ENCODE measurements at places on chromosomes 13 and 19.

- DNase-seq = no peak
Measured at GRCh38 chr19:38928391-38929001, 2.1 kb downstream of the SARS2 start.

GRCh38 chr13:99911069-99911964 lies 60.2 kb downstream of the ZIC5 start:
- no peak for DNase-seq

DNA sequence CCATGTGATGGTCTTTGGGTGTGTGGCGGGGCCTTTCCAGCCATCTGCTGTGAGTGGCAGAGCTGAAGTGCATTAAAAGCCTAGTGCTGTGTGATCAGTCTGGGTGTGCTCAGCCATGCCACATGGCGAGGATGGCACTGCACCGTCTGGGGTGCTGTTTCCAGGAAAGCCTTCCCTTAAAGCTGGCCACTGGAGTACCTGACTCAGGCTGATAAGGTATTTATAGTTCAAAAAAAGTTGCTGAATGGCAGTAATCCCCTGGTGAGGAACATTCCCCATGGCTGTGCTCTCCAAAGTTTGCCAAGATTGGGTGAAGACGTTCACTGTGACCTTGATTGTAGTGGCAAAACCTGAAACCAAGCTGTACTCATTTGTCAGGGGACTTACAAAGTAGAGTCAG lies 6.0 kb downstream of the GPI start:
- DNase-seq = no peak

DNA sequence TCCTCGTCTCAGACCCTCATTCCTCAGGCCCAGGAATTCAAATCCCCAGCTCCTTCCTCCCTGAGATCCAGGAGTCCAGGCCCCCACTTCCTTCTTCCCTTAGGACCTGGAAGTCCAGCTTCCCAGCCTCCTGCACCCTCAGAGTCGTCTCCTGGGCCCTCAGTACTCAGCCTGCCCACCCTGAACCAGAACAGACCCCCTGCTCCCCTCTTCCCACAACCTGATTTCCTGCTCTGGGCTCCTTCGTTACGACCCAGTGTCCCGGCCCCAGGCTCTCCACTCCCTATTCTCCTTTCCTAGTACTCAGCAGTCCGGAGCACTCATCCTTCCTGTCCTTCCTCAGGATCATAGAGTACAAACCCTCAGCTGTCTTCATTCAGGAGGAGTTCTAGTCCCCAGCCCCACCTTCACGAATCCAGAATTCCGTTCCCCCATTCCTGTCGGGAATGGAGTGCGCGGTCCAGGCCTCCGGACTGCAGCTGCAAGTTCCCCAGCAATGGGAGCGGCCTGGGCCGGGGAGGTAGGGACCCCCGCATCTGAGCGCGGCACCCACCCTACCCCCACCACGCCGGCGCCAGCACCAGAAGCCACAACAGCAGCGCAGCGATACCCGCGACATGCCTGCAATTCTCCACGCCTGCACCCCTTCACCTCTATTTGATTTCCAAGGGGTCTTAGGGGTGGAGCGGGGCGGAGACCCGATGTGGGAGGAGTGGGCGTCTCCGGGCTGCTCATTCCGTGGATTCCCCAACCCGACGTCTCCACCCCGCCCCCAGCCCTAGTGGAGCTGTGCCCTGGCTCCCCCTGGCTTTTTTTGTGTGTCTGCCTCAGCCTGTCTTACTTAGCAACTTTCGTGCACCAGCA lies 12.7 kb downstream of the EGLN2 start:
- no peak for DNase-seq

GRCh38 chr13:42538996-42539395 lies 35.0 kb upstream of the TNFSF11 start:
- DNase-seq = no peak

DNA sequence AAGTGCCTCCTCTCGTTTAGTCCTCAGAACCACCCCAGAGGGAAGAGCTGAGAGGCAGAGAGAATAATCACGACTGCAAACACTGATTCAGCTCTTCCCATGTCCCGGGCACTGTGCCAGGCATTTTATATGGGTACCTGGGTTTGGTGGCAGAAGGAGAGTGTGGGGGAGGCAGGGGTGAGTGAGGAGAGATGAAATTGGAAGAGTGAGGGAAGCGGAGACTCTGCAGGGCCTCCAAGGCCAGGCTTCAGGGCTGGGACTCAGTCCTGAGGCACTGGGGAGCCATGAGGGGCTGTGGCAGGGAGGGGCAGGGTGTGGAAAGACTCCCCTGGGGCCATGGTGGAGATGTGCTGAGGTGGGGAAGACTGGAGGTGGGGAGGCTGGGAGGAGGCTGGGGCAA lies 8.7 kb downstream of the SYNGR4 start:
- DNase-seq = no peak

DNA sequence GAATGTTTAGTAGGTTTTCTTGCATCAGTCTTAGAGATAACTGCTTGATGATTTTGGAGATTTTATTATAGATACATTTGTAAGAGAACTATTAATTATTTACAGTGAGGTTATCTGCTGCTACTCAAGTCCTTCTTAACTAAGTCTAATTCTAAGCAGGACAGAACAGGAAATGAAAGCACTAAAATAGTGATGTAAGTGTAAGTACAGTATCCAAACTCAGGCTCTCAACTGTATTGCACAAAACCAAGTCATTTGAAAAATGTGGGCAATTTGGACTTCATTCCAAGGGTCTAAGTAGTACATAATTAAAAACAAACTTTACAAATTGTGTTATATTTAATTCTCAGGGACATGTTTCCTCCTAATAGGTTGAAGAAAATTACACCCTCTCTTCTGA lies 417.1 kb downstream of the ITGBL1 start:
- no peak for DNase-seq

- no peak for DNase-seq
Measured at GRCh38 chr19:48881741-48882657, 9.8 kb downstream of the PPP1R15A start.

DNA sequence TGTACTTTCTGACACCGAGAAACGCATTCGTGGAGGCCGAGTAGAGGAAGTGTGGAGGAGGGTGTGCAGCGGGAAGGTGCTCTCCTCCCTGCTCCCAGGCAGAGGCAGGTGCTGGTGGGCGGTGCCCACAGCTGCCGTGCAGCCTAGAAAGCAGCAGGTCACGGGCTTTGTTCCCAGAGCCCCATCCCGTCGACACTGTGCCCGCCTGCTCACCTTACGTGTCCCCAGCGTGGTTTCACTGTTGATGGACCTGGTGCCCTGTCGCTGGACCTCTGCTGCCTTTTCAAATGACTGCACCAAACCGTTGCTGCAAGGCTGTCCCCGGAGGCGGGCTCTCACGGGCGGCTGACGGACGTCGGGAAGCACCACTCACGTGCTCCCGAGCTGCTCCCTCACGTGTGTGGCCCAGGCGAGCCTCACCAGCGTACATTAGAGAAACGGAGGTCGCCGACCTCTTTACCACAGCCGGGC lies 20.8 kb downstream of the PLEKHJ1 start:
- DNase-seq = no peak

DNA sequence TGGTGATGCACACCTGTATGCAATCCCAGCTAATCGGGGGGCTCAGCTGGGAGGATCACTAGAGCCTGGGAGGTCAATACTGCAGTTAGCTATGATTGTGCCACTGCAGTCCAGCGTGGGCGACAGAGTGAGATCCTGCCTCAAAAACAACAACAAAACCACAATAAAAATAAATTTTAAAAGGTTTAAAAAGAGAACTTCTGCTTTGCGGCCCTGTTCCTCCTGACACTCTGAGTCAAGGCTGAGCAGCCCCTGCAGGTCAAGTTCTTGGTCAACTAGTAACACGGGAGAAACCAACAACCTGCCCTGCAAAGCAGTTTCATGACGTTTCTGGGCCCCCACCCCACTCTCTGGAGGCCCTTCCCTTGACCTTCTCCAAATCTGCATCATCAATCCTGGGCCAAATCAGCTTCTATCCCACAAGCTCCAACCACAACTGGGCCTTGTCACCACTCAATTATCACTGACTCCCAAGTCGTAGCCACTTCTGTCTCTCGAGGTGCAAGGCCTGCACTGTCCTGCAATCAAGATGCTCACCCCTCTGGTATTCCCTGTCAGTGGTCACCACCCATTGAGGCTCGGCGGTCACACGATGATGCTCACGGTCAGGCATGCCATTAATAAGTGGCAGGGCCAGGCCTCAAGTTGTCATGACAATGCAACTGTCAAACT lies 7.5 kb downstream of the ELAVL1 start:
- DNase-seq = no peak

DNA sequence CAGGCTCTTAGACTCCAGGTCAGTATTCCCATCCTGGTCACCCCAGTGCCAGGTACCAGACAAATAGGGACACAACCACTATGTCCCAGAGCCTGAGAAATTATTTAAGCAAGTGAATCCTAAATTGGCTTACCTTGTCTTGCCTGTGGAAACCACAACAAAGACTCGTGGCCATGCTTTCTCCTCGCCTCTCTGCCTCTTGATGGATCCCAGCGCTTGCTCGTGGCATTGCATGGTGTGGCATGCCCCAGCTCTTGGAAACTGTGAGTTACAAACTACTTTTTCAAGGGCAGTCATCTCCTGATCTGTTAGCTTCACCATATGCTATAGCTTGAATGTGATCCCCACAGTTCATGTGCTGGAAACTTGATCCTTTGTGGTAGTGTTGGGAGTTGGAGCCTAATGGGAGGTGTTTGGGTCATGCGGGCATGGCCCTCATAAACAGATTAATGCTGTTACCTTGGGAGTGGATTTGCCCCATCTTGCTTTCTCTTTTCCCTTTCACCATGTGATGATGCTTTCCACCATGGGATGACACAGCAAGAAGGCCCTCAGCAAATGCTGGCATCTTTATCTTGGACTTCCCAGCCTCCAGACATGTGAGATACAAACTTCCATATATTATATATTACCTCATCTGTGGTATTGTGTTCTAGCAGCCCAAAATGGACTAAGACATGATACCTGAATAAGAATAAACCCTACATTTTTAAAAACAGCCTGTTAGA lies 31.2 kb downstream of the SPRYD7 start:
- DNase-seq = no peak

- DNase-seq = peak; percentile 37
Measured at GRCh38 chr19:49983645-49984229, 22.8 kb upstream of the SIGLEC11 start.

GRCh38 chr19:18859676-18860301 lies 28.0 kb downstream of the UPF1 start:
- DNase-seq = no peak

GRCh38 chr13:24361852-24362366 lies 52.5 kb downstream of the C1QTNF9 start:
- DNase-seq = no peak

DNA sequence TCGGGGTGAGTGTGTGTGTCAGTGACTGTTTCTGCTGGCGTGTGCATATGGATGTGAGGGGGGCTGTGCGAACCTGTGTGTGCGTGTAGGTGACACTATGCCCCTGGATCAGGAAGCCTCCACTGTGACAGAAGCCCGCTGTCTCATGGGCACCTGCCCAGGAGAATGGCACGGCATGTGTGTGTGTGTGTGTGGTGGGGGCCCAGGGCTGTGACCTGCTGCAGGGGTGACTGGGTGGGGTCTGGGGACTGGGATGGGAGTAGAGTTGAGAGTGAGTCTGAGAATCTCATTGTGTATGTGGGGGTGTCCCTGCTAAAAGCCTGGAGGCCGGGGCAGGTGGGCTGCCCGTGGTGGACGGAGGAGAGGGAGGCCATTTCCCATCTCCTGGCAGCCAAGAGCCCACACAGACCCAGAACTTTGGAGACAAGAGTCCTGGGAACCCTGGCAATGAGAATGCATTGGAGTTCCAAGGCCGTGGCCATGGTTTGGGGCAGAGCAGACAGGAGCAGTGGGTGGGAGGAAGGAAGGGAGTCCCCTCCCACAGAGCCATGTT lies 6.4 kb upstream of the TPM4 start:
- DNase-seq = no peak

DNA sequence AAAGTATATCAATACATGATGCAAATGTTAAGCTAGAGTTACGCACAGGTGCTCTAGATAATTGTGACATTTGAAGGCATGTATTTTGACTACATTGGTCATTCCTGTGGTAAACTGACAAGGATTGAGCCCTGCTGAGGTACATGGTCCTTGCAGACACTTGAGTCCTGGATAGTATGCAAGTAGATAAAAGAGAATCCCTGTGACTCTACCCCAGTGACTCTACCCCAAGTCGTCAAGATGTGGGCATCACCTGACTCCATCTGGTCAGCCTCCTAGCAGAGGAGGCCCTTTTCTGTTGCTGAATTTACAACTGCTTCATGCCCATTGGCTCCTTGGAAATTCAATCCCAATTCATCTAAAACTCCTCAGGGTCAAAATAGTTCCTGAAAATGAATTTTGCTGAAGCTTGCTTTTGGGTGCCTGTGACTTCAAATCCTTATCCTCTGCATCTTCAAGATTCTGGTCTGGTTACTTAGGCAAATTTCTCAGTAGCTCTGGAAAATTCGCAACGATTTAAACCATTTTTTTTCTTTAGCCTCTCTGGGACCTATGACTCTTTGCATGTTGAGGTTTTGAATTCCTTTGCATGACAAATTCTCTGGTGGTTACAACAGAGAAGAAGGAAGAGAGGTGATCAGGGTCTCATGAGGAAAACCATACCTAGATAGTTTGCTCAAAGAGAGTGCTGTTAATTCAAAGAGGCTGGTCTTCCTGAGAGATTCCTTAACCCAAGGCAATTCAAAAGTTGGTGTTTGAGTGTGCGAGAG lies 422.1 kb downstream of the FGF9 start:
- DNase-seq = no peak

DNA sequence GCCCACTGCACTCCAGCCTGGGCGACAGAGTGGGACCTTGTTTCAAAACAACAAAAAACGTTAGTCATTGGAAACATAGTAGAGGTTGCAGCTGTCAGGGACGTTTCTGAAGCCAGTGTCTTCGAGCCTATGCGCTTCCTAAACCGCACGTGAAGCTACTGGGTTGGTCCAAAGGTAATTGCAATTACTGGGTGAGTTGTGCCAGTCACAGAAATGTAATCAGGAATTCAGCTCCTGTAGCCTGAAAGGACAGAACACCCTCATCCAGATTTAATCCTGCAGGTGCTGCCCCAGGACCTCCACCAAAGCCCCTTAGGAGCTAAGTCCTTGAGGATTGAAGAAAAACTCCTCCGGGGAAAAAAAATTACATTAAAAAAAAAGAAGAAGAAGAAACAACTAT lies 2.4 kb upstream of the RHPN2 start:
- no peak for DNase-seq

- DNase-seq = no peak
Measured at GRCh38 chr19:30360376-30361106, 11.6 kb upstream of the ZNF536 start.

- no peak for DNase-seq
Measured at GRCh38 chr19:50876456-50876855, 3.2 kb downstream of the KLK2 start.

GRCh38 chr19:681029-682019 lies 5.1 kb downstream of the FSTL3 start:
- DNase-seq = no peak

DNA sequence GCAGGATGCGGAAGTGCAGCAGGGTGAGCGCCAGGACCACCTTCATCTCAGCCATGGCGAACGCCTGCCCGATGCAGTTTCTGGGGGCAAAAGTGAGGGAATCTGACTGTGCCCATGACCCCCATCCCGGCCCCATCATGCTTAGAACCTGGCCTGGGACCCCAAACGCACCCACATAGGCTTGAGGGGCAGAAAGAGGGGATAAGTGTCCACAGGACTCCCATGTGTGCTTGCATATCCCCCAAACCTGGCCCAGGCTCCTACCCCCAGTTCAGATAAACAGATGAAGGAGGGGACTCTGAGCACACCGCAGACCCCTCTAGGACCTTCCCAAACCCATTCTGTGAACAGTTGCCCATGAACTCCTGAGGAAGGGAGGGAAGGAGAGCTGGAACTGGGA lies 16.0 kb upstream of the CYP4F2 start:
- no peak for DNase-seq

GRCh38 chr13:59364641-59365085 lies 799.1 kb downstream of the DIAPH3 start:
- no peak for DNase-seq

All from Caki2 (cell line).